Dermis blood vessel endothelial cell (primary cell): ENCODE measurements at places on chromosomes 11 and 22. TPM values are rescaled to one million over a fixed set of nuclear protein-coding genes. Genes with fewer than 3 reads are reported as not detected.

DNA sequence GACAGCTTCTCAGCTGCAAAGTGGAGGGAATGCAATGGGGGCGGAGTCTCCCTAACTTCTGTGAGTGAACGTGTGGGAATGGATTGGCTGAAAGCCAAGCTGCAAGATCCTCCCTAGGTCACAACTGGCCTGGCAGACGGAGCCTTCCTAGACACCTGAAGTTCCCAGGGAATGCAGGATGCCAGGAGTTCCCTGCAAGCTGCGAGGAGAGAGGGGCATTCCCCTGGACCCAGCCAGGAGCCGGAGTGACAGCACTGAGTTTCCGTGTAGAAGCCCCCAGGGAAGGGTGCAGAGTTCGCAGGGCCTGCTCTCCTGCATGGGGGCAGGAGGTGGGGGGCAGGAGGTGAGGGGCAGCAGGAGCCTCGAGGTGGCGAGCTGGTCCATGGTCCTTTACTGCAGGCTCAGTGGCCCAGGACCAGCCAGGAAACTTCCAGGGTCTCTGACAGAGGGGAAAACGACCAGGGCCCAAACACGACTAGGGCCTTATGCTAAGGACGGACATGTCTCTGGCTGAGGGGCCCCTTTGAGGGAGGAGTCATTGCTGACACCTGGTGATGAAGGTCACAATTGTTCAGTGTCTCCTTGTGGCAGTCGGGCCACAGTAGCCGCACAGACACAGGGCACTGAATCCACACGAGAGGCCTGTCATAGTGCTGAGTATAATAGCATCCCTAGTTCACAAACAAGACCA is 141.4 kb downstream of the FBXO7 start:
- no peak for DNase-seq

GRCh38 chr11:130515829-130516553 is 67.5 kb downstream of the ADAMTS15 start:
- DNase-seq: no peak

Gene FOSL1
- total RNA-seq: 3.6 and 4.9 TPM in 2 replicates

Gene ADM2
- 0.34 and 0.60 TPM in 2 replicates for total RNA-seq
